ENCODE measurements at places on chromosomes 7 and 10.

GRCh38 chr7:107850643-107851042, 40.3 kb upstream of the DLD start:
- no peak for DNase-seq

DNA sequence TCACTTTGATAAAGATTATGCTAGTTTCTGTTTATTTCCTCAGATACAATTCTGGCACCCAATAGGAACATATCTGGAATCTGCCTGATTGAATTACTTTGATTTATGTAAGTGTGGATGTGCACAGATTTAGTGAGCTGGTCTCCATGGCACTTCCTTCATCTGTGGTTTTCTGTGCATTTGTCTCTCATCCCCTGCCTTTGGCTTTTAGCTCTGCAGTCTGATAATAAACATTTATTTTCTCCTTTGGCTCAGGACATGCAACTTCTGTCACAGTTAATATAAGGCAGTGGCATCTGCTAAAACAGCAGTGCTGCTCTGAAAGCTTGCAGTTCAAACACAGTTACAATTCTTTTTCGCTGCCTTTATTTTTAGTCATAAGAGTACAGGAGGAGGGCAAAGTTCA, 273.7 kb upstream of the CHRM2 start:
- no peak for DNase-seq

GRCh38 chr10:122159141-122159970, 111.7 kb upstream of the BTBD16 start:
- DNase-seq, result no peak

DNA sequence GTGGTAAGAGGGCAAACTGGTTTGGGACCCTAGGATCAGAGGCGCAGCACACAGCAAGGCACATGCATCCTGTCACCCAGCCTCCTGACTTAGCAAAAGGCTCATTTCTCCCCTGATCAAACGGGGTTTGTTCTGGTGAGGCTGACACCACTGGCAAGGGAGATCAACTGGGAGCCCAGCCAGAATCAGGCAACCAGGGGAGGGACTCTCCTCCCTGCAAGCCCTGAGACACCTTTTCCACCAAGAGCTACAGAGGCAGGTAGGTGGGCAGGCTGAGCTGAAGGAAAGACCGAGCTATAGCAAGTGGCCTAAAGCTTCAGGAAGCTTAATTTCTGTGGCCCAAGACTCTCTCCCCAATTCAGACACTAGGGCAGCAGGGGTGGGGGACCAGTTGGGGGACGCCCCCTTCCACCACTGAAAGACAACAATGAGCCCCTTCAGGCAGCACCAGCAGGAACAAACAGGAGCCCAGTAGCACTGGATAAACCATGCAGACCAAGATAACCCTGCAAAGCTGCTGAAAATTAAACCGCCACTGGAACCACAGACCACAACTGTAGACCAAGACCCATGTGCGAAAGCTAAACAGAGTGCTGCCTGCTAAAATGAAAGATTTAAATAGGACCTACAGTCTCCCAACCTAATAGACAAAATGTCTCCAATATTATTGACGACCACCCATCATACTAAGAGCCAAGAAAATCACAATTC, 27.1 kb upstream of the SAR1A start:
- DNase-seq, result no peak

DNA sequence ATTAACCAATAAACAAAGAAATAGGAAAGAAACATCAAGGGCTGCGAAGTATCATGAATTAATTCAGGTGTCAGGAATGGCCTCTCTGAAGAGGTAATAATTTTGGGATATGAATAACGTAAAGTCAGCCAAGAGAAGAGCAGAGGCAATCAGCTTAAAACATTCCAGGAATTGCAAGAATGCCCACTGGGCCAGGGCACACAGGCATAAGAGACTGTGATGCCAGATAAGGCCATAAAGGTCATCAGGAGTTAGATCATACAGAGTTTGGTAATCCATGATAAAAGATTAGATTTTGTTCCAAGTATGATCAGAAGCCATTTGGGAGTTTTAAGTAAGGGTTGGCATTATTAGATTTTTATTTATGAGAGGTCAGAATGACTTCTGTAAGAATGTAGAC, 53.2 kb upstream of the ABCB4 start:
- DNase-seq, result no peak

DNA sequence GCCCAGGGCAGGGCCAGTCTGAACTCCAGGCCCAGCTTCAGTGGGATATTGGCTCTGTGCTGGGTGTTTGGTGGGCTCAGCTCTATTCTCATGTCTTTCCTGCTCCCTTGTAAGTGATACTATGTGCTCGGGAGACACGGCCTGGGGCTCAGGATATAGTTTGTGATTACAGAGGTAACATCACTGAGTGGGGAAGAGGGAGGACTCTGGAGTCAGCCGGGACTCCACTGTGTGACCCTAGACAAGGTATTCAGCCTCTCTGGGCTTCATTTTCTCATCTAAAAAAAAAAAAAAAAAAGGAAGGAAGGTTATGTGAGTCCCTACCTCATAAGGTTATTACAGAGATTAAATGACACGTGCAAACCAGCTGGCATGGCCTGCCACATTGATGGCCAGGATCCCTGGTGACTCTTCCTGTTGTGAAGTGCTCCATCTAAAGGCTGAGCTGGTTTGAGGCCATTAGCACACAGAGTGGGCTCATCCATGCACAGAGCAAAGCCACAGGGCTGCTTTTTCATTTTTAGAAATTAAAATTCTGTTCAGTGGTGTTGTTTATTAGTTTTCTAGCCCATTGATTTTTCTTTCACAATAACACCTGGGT, 15.7 kb downstream of the SLC13A4 start:
- DNase-seq, result no peak

DNA sequence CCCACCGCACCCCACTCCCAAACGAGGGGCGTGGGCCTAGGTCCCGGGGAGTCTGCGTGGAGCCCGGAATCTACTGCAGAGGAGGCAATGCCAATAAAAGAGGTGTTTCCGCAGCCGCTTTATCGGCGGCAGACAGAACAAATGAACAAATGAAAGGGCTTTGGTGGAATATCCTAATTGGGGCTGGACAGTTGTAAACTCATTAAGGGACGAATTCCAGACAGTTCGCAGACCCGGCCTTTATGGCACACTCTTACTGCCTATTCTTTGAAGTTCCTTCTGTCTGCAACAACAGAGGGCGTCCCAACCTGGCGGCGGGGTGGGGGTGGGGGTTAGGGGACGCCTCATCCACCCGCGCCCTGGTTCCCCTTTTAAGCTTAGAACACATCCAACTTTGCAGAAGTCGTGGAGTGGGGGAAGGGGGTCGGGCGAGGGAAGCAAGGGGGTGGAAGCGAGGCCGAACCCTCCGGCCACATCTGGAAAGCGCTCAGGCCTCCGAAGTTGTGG, 4.1 kb downstream of the HOXA9 start:
- DNase-seq, result peak; percentile 61

DNA sequence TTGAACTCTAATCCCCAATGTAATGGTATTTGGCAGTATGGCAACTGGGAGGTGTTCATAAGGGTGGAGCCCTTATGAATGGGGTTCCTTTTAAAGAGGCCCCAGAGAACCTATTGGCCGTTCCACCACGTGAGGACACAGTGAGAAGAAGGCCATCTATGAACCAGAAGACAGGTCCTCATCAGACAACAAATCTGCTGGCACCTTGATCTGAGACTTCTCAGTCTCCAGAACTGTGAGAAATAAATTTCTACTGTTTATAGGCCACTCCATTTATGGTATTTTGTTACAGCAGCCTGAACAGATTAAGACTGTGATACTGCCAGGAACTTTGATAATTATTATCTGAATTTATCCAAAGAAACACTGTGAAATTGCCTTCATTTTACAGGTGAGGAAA, 132.3 kb downstream of the GLI3 start:
- no peak for DNase-seq

DNA sequence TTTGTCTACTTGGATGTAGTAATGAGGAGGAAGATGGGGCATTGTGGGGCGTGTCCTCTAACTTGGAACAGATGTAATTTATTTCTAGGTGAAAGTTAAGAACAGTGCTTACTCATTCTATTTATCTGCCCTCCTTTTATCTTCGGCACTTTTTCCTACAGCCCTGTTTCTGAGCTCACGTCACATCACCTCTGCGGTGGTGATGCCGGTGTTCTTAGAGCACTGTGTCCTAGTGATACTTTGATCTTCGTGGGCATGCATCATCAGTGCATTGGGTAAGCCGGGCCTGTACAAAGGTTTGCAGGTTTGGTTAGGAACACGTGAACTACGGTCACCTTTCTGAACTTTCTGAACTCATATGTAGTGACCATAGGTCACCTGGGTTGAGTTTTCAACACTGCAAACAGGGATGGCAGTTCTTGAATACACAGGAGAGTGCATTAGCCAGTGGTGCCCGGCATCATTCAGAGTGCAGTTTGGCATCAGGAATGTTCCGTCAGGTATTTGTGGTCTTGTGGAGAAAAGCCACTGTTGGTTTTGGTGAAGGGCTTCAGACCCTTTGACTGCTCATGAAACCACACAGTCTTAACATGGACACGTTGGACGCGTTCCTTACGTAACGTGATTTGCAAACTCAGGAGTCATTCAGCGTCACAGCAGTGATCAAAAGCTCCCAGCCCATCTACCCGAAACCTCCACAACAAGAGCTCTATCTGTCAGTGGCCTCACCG, 5.6 kb downstream of the POR start:
- no peak for DNase-seq

GRCh38 chr7:95980706-95981105, 208.4 kb downstream of the DYNC1I1 start:
- no peak for DNase-seq

GRCh38 chr7:143295870-143296269, 7.7 kb downstream of the CASP2 start:
- DNase-seq, result no peak

All from nephron progenitor cell (in vitro differentiated cells).